ENCODE measurements at places on chromosomes 4 and X.

DNA sequence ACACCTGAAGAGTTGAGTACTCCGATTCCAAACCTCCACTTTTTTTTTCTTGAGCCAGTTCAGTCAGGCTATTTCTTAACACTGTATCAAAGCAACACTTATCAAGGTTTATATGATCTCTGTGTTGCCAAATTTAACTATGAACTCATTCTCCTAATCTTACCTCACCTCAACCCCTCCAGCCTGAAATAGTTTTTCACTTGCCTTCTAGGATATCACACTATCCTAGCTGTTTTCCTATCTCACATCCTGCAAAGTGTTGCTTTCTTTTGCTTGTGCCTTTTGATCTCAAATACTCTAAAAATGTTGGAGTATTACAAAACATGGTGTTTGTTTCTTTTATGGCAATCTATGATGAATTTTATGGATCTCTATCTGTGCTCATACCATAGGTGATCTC, 415.0 kb downstream of the CFAP47 start:
- DNase-seq: no peak

DNA sequence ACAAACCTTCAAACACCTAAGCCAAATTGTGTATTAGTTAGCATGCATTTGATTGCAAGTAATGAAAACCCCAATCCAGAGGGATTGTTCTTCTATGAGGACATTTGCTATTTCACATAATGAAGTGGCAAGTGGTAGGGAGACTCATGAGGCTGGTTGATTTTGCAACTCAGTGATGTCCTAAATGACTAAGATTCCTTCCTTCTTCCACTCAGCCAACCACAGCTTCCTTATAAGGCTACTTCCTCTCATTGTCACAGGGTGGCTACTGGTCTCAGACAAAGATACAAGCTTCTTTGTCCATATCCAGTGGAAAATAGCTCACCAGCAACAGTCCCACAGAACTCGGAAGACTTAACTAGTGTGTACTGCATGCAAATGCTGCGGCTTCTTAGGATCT, 5.3 kb upstream of the OTC start:
- DNase-seq: no peak

GRCh38 chrX:110665223-110666002, 130.2 kb downstream of the CHRDL1 start:
- peak; percentile 30 for DNase-seq

DNA sequence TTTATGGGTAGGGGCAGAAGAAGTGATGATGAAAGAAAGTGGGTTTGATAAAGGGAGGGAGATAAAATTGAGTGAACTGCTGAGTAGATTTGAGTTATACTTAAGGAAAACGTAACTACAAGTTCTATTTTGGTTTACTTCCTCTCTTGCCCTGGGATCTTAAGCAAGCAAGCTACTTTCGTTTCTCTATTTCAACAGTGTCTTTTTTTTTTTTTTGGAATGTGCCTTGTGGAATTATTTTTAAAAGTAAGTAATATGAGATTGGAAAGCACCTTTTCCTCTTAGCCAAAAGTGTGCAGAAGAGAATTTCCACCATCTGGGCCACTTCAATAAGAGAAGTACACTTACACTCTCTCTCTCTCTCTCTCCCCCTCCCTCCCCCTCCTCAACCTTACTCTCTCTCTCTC, 16.0 kb upstream of the C4orf36 start:
- DNase-seq: no peak

DNA sequence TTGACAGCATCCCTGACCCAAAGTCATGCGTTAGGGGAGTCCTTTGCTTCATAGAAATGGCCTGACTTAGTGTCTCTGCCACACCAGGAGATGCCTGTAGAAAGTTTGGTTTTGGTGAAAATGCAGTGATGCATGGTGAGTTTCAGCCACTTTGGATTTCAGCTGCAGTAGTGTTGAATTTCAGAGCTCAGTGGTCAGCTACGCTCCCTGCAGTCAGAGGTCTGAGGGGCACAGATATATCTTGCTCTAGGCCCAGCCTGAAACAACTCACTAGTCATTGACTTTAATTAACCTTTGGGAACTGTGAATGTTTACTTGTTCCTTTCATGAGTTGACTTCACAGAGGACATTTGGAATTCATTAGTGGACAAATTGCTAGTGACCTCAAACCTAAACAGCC, 17.5 kb downstream of the RBMX2 start:
- DNase-seq: no peak

DNA sequence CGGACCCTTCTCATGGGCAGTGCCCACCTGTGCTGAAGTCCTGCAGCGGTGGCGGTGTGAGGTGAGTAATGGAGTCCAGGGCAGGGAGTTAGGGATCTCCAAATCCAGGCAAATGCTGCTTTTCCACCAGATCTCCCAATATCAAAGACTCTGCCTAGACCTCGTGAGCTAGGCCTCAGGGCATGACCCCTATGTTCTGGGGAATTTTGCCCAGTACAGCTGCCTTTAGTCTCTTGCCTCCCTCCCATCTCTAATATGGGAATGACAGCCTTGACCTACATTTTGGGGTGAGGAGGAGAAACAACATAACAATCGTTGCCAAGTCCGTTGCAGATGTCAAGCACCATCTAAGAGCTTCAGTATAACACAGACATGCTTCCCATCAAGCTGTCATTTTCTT, 7.3 kb downstream of the PAK3 start:
- DNase-seq: no peak

- DNase-seq: no peak
Measured at GRCh38 chrX:95505721-95506120, 1178.9 kb upstream of the DIAPH2 start.

- DNase-seq: no peak
Measured at GRCh38 chr4:1231637-1232360, 17.1 kb downstream of the CTBP1 start.

GRCh38 chrX:23662853-23663252, 4.4 kb upstream of the PRDX4 start:
- no peak for DNase-seq

- no peak for DNase-seq
Measured at GRCh38 chrX:44503560-44503959, 39.1 kb downstream of the FUNDC1 start.

GRCh38 chr4:23890369-23891063, 669 bp upstream of the PPARGC1A start:
- no peak for DNase-seq

- DNase-seq: no peak
Measured at GRCh38 chr4:185825737-185826136, 13.7 kb upstream of the SORBS2 start.

DNA sequence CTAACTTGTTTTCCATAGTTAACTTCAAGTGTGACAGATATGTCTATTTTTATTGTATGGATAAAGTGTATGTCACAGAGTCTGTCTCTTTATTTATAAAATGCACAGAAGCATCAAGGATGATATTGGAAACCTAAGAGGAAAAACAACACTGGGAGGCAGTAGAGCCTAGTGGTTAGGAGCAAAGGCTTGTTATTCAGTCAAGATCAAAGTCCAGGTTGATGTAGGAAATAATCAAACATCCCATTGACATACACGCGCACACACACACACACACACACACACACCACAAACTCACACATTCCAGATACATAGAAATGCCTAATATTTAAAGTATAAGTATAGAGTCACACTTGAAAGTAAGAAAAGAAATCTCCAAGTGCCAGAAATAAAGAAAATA, 206.8 kb downstream of the CHRDL1 start:
- DNase-seq: no peak

DNA sequence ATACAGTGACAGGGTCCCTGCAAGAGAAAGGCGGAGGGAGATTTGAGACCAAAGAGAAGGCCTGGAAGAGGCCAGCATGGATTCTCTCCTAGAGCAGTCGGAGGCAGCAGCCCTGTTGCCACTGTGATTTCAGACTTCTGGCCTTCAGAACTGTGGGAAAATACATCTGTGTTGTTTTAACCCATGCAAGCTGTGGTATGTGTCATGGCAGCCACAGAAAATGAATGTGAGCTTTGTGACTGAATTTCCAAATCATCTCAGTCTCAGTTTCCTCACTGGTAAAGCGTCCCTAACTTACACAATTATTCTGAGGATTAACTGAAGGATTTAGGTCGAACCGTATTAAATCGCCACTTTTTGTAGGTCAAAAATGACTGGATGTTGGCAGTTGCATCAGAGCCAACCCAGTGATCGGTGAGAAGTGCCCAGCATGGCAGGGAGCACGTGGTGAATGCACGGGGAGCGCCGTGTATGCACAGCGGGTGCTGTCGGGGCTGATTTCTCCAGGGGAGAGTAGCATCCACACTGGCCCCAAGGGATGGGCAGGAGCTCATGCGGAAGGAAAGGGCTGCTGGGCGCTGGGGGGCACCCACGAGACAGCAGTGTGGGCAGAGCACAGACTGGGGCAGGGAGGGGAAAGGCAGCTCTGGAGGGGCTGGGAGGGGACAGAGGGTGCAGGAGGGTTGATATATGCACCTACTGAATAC, 23.8 kb upstream of the NSG1 start:
- no peak for DNase-seq

DNA sequence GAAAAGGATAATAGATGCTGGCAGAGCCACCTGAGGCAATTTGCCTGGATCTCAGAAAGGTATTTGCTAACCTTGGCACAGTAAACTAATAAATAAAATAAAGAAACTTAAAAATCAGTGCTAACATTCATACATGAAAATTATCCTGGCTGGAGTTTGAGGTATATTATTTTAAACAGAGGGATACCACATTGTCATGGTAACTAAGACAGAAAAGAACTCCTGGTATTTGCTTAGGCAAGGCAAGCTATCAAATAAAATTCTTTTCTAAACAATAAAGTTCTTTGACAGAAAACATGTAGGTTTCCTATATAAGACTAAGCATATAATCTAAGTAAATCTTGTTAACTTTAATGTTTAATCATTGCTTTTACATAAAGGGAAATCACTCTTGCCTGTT, 218.8 kb downstream of the MAGEB17 start:
- DNase-seq: no peak

DNA sequence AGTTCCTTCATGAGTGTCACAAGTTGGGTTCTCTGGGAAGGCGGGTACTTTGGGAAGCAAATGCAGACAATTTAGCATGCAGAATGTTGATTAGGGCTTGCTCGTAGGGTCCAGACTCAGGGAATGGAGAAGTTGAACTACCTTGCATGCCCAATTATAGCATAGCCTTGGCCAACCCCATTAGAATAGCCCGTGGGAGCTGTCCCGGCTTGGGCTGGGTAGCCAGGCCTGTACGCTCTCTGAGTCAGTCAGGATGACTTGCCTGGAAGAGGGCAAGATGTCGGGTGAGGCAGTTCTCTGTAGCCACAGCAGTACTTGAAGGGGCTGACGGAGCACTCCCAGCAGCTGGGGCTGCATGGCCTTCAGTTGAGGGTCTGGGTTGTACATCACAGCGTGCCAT, 19.5 kb downstream of the KIAA0232 start:
- DNase-seq: no peak

GRCh38 chr4:15398001-15398400, 29.8 kb upstream of the C1QTNF7 start:
- DNase-seq: no peak

- no peak for DNase-seq
Measured at GRCh38 chr4:57490520-57491255, 380.5 kb upstream of the IGFBP7 start.

GRCh38 chr4:86927843-86928395, 6.9 kb upstream of the AFF1 start:
- DNase-seq: peak; percentile 47

- DNase-seq: no peak
Measured at GRCh38 chr4:82500435-82501153, 61.2 kb downstream of the TMEM150C start.

DNA sequence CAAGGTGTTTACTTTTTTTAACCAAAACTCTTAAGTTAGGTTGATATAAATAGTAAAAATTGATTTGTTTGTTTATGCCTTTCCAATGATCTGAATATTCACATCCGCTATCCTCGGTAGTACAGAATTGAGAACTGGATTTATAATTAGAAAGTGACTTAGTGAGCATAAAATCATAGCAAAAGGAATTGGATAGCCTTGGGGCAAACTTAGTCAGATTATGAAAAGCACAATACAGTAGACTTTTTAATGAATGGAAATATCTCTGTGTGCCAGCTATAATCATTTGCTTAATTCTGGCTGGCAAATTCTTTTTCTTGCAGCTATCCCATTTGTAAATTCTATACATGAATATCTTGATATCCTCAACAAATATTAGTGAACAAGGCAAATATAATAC, 713.5 kb downstream of the ADGRL3 start:
- DNase-seq: no peak

- no peak for DNase-seq
Measured at GRCh38 chr4:90958256-90958895, 831.2 kb downstream of the CCSER1 start.

- no peak for DNase-seq
Measured at GRCh38 chrX:20472148-20472547, 205.4 kb upstream of the RPS6KA3 start.

- no peak for DNase-seq
Measured at GRCh38 chrX:115311601-115312001, 22.1 kb downstream of the LUZP4 start.

DNA sequence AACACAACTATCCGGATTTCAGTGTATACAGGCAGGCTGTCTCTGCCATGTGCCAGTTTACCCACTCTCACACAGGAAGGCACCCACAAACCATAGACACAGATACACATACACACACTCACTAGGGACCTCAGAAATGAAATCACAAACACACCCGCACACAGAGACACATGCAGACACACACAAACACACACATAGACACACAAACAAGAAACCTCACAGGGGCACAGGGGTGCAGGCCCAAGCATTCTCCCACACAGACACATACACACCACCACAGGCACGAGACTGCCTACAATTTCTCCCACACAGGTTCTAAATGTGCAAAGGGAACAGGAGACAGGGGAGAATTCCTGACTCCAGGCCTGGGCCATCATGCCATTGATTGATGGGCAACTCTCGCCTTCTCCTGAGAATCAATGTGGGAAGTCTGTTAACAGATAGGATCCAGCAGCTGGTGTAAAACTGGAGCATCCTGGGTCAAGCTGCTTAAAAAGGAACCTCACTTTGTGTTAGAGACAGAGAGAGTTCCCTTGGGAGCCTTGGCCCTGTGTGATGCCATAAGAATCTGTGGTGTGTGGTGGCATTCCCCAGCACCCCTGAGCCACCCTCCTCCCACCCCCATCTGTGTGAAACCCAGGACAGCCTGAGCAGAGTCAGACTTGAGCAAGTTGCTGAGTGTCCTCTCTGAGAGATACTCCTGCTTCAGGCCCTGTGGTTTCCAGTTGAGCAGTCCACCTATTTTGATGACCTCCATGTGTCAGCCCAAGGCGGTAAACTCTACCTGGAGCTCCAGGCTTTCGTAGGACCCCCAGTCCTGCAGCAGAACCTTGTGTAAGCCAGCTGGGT, 33.9 kb downstream of the NBDY start:
- DNase-seq: no peak

GRCh38 chr4:83369831-83370639, 35.4 kb upstream of the HPSE start:
- DNase-seq: no peak

Measured in HuH-7 (cell line).